ENCODE measurements at places on chromosomes 2 and 18. TPM values are rescaled to one million over a fixed set of nuclear protein-coding genes. Genes with fewer than 3 reads are reported as not detected.

- DNase-seq: no peak
- H3K27me3 ChIP-seq: no peaks in the 10 kb centered on the region
- H3K27ac ChIP-seq: no peak overlapping the region
- no peaks in the 10 kb centered on the region for H3K36me3 ChIP-seq
Observed at GRCh38 chr2:236951830-236952475, 133.7 kb upstream of the COPS8 start.

The CRYGD gene
- total RNA-seq: not detected

The CNGA3 gene
- 1.3 TPM for total RNA-seq

DNA sequence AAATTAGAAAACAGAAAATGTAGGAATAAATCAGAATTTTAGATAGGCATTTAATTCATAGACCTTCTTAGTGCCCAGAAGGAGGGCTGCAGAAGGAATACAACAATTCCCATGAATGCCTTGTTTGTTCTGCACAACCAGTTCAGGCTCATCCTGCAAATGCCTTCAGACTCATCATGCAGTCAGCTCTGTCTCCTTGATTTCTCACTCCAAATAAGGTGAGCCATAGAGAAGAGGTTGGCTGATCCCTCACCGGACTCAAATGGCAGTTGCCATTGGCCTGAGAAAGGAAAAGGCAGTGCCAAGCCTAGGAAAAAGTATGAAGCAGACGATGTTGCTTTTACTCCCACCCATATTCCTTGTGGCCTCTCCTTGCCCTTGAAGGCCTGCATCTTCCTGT, 50.3 kb downstream of the DSC3 start:
- no peak overlapping the region for H3K4me3 ChIP-seq
- H3K27ac ChIP-seq: no peak overlapping the region
- no peak for DNase-seq
- H3K4me1 ChIP-seq: no peaks in the 10 kb centered on the region
- no peaks in the 10 kb centered on the region for H3K36me3 ChIP-seq

DNA sequence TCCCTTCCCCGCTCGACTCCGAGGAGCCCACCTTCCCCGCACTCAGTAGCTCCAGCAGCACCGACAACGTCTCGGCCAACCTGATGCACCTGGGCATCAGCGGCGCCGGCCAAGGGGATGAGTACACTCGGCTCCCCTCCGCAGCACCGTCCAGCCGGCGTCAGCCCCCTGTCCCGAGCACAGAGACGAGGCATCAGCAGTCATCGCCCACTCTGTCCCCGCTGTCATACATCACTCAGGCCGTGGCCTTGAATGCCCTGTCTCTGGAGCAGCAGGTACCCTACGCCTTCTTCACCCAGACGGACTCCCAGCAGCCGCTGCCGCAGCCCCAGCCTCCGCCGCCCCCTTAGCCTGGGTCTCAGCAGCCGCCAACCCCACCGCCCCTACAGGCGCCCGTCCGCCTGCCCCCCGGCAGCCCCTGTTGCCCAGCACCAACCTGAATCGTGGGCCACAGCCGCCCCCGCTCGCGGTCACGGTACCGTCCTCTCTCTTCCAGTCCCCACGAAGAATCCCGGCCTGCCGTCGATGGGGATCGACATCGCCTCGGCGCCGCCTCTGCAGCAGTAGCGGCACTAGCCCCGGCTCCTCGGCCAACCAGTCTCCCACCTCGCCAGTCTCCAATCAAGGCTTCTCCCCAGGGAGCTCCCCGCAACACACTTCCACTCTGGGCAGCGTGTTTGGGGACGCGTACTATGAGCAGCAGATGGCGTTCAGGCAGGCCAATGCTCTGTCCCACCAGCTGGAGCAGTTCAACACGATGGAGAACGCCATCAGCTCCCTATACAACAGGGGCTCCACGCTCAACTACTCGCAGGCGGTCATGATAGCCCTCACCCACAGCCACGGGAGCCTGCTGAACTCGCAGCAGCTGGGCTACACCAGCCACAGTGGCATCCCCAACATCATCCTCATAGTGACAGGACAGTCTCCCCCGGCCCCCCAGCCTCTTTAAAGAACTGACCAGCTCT, 1195.9 kb upstream of the CHAC2 start:
- DNase-seq: no peak
- H3K27me3 ChIP-seq: no peaks in the 10 kb centered on the region
- no peaks in the 10 kb centered on the region for H3K4me1 ChIP-seq
- H3K27ac ChIP-seq: no peak overlapping the region

The DLGAP1 gene
- 1.7 TPM for total RNA-seq

All from tibial nerve (tissue), 4 donors.